Activated CD4-positive, CD25-positive, alpha-beta regulatory T cell treated with anti-CD3 and anti-CD28 coated beads, Interleukin-2, amount 50 U/mL, for 72 hours (primary cell): ENCODE measurements at places on chromosomes 5 and 9.
A peak's percentile ranks its signal among the peaks of the same experiment; 100 is the strongest.

- no peak for DNase-seq
Measured at GRCh38 chr5:151037561-151038411, 17.4 kb downstream of the GPX3 start.

- DNase-seq = no peak
Measured at GRCh38 chr5:191036-191948, at the start of gene LRRC14B. Gene LRRC14B (plus strand): TSS chr5:191495. CDS start chr5:191539, 44 bp downstream.

DNA sequence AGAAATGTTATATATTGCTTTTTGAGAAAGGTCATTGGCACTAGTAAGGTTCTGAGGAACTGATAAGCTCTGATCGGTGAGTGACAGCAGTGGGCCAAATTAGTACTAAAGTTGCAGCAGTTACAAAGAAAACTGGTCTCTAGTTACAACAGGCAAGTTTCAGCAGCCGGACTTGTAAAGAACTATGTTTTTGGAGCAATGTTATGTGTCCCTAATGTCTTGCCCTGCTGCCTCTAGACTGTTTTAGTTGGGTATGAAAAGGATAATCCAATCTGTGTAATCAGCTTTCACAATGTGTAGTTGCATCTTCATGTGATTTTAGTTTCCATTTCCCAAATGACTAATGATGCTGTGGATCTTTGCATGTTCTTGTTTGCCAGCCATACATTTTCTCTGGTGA lies 113.5 kb downstream of the CAMK4 start:
- no peak for DNase-seq

GRCh38 chr5:32777222-32777621 lies 66.1 kb downstream of the NPR3 start:
- DNase-seq = no peak

- peak; percentile 69 for DNase-seq
Measured at GRCh38 chr9:114662081-114662989, 4.7 kb upstream of the TEX53 start.

- no peak for DNase-seq
Measured at GRCh38 chr5:32298059-32298415, 14.7 kb downstream of the MTMR12 start.

- DNase-seq = no peak
Measured at GRCh38 chr9:76018235-76018634, 127.8 kb downstream of the PCSK5 start.

DNA sequence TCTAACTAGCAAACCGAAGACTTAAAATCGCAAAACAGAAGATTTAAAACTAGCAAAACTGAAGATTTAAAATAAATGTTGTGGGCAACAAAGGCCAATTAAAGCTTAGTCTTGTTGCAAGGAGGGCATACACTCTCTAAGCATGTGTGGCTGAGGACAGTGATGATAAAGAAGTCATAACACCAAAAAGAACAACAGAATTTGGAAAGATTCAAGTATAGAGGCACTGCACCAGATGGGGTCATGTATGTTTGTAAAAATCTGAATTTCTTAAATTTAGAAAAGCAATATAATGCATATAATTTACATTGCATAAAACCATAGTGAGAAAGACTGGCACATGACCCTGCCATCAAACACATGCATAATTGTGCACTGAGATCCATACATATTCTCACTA lies 743.8 kb downstream of the TAF11L14 start:
- DNase-seq = no peak

- no peak for DNase-seq
Measured at GRCh38 chr9:93976973-93977372, 21.8 kb upstream of the BARX1 start.

- DNase-seq = no peak
Measured at GRCh38 chr5:73280821-73281746, 108.1 kb downstream of the TMEM174 start.

DNA sequence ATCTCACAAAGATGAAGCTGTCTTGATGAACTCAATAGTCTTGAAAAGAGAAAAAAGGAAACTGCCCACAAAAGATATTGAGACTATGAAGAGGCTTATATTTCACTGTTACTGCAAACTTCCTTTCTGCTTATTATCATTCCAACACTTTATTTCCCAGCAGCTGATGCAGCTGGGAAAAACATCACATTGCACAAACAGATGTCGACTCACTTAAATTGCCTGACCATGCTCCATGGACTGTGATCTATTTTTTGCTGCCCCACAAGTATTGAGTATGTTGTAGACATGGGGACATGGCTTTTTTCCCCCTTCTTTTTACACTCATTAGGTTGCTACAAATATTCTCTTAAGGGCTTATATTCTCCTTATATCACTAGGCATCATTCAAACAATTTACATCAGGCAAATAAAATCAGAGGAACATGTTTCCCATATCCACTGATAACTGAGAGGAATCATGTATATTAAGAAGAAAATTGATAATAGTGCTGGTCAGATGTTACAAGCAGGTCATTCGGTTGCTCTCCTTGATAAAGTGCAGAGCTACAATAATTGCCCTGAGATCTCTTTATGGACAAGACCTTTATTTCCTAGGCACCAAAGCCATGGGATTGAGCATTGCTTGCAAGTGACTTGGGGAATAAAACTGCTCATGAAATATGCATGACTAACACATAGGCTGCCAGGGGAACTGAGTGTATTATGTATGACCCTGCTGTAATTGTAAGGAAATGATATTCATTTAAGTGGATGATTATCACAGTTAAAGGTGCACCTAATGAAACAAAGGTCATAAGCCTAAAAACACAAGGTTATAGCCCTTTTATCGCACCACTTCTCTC lies 509.9 kb downstream of the ZNF608 start:
- no peak for DNase-seq

- DNase-seq = no peak
Measured at GRCh38 chr5:181052672-181053487, 12.8 kb downstream of the BTNL9 start.

DNA sequence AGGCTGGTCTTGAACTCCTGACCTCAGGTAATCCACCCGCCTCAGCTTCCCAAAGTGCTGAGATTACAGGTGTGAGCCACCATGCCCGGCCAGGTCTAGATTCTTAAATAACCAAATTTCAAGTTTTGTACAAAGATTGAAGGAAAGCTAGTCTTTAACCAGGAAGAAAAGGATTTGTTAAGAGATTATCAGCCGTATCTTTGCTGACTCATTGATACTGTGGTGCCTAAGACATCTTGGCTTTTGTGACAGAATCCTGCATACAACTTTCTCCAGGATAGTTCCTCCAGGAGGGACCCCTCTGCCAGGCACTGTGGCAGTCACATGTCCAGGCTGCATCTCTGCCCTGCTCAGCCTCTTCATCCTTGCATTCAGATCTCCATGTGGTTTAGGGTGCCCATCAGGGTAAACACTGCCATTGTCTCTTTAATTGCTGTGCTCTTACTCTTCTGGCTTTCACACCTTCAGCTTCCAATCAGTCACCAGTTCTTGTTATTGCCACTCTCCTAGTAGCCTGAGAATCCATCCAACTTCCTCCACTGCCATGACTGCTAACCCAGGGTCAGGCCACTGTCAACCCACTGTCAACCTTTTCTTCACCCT lies 10.0 kb downstream of the MAP3K1 start:
- no peak for DNase-seq

DNA sequence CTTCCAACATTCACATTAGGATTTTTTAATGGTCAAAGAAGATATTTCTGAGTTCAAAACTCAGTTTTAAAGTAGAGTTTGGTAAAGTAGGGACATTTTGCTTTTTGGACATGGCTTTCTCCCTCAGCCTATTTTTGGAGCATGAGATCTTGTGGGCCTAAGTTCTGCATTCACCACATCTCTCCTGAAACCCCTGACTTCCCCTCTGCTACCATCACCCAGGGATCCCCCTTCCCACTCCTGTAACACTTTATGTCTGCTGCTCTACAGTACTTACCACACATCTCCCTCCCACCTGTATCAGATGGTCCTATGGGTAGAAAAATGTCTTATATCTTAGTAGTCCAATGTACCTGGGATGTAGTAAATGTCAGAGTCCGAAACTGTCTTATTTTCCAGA lies 48.2 kb upstream of the JAK2 start:
- no peak for DNase-seq

GRCh38 chr5:140295414-140295813 lies 7.5 kb downstream of the PFDN1 start:
- no peak for DNase-seq

DNA sequence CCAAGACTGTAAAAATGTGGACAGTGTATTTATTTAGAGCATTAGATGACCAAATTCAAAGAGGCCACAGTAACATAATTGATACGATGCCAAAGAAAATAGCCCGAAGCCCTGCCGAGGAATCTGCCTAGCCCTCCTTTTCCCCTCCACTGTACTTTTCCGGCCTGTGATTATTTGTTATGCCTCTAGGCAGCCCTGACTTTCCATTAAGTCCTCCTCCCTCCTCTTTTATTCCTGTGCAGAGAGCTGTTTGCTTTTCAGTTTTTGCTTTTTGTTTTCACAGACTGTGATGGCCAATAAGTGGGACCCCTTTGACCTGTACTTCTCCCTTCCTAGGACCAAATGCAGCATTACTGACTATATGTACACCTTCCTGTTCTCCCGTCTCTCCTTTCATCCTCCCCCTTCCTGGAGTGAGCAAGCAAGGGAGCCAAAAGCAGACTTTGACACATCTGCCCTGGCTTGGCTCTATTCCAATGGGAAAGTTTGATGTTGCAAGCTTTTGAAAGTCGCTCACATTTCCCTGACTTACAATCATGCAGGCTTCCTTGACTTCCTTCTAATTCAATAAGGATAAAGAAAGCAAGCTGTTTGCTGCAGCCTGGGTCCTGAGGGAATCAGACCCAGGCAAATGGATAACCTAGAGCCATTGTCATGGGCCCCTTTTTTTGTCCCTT lies 76.1 kb downstream of the NREP start:
- DNase-seq = no peak

GRCh38 chr9:28542928-28543327 lies 969.6 kb upstream of the C9orf72 start:
- no peak for DNase-seq

DNA sequence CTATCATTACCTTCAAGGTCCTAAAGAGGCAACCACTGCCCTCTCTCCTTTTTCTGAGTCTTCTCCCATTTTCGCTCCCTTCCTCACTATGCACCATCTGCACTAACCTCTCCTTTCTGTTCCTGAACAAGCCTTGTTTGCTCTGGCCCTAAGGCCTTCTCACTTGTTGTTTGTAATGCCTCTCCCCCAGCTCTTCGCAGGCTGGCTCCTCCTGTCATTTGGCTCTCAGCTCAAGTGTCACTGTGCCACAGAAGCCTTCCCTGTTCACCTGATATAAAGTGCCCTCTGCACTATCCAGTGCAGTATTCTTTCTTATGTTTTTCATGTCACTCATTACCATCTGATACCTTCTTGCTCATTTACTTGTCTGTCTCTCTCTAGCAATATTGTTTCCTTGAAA lies 303.7 kb downstream of the KCNN2 start:
- DNase-seq = no peak

GRCh38 chr5:138352722-138353559 lies 456 bp downstream of the KDM3B start:
- DNase-seq = peak; percentile 74

DNA sequence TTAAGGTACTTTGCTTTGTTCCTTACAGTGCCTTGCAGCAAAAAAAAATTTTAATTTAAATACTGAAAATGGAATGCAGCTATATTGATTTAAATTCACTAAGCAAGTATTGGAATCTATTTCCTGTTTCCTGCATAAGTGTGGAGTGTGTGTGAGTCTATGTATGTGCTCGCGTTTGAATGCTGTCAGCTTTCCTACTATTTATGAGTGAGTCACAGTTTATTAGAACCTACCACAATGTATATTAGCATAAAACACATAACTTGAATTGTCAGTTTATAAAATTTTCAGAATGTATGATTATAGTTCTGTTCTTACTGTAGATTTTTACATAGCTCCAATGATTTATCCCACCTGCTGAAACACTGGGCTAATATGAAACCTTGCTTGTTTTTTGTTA lies 302.1 kb downstream of the NR2F1-AS1 start:
- no peak for DNase-seq

DNA sequence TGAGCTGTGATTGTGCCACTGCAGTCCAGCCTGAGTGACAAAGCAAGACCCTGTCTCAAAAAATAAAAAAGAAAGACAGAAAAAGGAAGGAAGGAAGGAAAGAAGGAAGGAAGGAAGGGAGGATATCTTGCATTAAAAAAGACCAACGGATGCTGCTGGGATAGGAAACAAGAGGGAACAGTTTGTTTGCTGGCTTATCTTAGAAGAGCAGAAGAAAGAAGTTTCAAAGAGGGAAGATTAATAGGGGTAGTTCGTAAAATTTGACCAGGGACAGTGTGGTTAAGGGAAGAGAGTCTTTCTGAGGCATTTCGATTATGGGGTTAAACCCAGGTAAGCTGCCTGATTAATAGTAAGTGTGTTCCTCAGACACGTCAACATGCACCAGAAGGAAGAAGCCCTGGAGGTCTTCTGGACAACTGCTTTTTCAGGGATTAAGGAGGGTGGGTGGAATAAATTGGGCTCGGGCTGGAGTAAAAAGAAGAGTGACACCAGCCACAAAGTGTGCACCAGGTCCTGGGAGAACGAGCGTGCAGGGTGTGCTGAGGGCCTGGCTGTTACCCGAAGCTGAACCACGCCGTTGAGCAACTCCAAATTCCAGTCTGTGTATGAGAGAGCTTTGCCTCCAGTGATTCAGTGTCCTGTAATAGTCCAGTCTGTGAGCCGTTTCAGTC lies 24.8 kb downstream of the FYB1 start:
- DNase-seq = no peak

- DNase-seq = no peak
Measured at GRCh38 chr9:37144762-37145161, 24.4 kb downstream of the ZCCHC7 start.

DNA sequence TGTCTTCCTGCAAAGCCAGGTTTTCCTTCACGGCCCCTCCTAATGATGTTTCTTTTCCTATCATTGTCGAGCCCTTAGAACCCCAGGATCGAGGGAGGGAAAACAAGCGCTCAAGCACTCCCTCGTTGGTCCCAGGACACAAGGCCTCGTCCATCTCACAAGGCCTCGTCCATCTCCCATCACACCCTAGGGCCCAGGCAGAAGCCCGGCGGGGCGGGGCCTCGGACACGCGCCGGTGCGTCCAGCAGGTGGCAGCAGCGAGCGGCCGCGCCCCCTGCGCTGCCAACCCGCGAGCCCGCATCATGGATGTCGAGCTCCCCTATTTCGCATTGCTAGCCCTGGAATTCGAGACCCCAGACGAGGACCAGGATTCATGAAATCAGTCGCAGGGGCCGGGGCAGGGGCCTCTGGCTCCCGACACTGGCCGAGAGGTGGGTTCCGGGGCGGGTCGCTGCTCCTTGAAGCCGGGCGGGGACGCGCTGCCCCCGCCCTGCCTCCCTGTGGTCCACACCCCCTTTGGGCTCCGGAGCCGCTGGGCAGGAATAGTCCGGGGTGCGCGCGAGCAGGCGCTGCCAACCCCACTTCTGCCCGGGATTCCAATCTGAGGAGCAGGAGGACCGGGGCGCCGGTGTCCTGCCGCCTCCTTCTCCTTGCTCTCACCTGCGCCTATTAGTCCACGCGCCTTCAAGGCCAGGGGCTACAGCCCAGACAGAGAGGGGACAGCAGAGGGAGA lies at the start of gene ABLIM3:
TSS of gene ABLIM3 (plus strand) at position 270 of the 733 bp plus-strand sequence. CDS start 603 bp downstream, outside the sequence.
- peak; percentile 83 for DNase-seq

GRCh38 chr9:126490214-126490631 lies 123.5 kb upstream of the LMX1B start:
- no peak for DNase-seq

- DNase-seq = no peak
Measured at GRCh38 chr5:67173959-67174358, 22.6 kb downstream of the CD180 start.

- peak; percentile 47 for DNase-seq
Measured at GRCh38 chr9:98117984-98118639, 910 bp downstream of the TRIM14 start.
